Progenitor cell of endocrine pancreas (in vitro differentiated cells): ENCODE measurements at places on chromosomes 2 and 18.

DNA sequence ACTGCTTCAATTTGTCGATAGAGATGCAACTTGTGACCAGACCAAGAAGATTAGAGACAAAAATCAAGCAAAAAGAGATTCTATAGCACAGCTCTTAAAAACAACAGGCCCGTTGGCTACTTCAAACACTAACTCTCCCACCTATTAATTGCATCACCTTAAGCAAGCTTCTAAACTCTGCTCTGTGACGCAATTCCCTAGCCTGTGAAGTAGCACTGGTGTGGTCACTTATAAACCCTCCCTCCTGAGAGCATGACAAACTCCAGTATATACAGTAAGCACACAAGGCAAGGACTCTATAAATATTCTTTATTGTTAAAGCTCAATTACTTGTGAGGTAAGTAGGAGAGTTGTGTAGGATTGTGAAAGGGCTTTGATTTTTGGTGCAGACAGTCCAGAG, 72.3 kb downstream of the CMPK2 start:
- DNase-seq, result no peak

DNA sequence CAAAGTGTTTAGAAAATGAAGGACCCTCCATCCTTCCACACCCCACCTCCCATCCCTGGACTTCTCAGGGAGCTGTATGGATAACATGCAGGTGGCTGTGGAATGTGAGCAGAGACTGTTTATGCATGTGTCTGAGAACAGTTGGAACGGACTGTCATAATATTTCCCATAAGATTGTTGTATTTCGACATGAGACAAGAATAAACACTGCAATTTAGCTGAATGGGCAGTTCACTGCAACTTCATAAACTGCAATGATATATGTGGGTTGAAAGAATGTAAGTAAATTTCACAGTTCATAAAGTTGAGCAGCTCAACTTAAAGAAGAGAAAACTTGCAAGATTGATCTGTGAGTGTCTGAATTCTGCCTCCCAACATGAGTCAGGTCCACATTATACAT, 74.6 kb downstream of the MEP1B start:
- DNase-seq, result no peak

GRCh38 chr2:7427293-7428060, 510.3 kb downstream of the RNF144A start:
- no peak for DNase-seq

DNA sequence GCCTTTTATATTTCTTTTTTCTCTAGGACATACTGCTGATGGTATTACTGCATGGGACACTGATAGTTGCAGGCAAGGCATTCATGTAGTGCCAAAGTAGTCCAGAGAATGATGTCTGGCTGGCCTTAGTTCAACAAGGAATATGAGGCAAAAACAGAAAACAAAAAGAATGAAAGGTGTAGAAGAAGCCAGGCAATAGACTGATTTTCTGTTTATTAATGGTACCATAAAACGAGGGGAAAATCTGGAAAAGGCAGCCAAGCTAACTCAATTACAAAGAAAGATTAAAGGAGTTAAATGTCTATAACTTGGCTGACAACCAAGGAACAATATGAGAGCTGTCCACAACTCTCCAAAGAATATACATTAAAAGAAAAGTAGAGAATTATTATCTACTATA, 284.9 kb downstream of the ZEB2 start:
- DNase-seq, result no peak

GRCh38 chr2:171420728-171421563, 12.8 kb downstream of the METTL8 start:
- no peak for DNase-seq

- no peak for DNase-seq
These were observed 684.3 kb downstream of the KCNJ3 start for GRCh38 chr2:155382776-155383175.

- no peak for DNase-seq
These were observed 78.9 kb upstream of the SPRED2 start for GRCh38 chr2:65511306-65511705.

- DNase-seq, result no peak
These were observed 534.9 kb downstream of the SLC4A3 start for GRCh38 chr2:220162320-220162719.

GRCh38 chr2:209523041-209523740, 99.3 kb downstream of the MAP2 start:
- DNase-seq, result no peak
